ENCODE measurements at places on chromosomes 6 and 20.

DNA sequence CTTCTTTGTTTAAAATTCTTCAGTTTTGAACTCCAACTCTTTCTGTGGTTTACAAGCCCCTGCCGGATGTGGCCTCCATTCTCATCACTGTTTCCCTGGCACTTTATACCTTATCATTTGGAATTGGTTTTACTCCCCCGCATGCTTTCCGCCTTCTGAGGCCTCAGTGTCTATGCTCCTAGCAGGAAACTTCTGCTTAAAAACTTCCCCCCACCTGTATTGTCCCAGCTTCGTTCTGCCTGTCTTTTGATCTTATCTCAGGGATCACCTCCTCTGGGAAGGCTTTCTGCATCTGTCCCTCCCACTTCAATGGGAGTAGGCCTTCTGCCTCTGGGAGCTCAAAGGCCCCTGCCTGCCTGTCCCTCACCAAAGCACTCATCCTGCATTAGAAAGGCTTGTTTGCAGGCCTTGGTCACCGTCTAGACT lies 3.4 kb upstream of the ANGPT4 start:
- DNase-seq = no peak

- DNase-seq = no peak
Measured at GRCh38 chr6:101341926-101342325, 51.6 kb upstream of the GRIK2 start.

DNA sequence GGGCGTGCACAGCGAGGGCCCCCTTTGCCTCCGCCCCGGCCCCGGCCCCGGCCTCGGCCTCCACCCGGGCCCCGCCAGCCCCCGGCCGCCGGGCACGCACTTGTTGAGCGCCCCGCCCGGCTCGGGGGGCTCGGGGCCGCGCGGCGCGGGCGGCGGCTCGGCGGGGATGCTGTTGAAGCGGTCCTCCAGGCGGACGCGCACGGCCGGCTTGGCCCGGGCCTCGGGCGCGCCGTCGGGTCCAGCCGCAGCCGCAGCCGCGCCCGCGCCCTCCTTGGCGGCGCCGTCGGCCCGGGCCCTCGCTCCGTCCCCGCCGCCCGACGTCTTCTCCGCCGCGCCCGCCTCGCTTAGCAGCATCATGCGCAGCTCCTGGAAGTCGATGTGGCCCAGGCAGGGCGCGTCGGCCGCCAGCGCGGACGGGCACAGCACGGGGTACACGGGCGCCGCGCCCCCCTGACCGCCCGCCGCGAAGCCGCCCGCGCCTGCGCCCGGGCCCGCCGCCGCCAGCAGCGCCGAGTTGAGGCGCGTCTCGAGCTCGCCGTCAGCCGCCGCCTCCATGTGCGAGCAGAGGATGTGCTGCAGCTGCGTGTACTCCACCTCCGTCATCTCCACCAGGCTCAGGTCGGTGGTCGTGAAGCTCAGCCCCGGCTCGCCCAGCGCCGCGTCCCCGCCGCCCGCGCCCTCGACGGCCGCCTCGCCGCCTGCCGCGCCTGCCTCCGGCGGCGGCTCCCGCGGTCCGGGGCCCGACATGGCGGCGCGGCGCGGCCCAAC lies 514 bp downstream of the TCFL5 start:
- DNase-seq = no peak

DNA sequence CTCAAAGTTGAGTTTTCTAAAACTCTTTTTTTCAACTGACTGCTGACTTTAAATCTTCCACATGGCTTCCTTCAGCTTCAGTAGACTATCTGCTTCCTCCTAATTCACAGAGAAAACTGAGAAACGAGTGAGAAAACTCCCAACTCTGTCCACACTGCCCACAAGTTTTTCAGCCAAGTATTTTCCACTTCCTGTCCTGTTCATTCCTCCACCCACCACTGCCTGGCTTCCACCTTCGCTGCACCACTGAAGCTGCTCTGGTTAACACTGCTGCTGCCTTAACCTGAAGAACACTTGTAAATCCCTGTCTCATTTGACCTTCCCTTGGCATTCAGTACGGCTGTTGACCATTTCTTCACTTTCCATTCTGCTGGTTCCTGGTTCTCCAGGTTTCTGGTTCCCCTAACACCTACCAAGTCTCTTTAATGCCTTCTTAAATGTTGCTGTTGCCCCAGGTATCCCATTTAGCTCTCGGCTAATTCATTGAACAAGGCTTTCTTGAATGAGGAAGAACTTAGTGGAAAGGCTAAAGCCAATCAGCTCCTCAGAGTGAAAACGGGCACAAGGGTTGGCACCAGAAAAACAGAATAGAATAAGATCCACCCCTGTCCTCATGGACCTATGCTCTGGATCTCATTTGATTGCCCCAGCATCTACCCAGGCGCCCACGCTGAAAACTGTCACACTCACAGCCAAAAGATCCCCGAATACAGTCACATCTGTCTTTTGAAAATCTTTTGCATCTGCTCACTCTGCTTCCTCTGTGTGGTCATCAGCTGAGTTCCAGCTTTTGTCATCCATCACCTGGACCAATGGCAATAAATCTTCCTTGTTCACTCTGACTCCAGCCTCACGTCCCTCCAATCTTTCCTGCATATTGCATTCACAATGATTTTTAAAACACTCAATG lies 104.4 kb upstream of the TAB2 start:
- DNase-seq = no peak

DNA sequence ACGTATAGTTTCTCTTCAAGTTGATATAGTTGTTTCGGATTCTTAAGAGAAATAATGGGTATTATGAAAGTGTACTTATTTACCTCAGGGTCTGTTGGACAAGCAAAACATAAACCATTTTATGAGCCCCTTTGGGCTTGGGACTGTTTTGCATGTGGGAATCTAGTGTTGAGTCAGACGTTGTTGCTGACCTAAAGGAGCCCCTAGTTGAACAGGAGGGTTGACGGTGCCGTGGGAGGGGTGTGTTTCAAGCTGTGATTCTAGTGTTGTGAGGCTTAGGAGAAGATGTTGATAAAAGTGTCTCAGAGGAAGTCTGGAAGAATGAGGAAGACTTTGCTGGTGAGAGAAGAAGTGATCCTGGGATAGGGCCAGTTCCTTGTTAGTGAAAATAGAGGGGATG lies 140.0 kb downstream of the ARID1B start:
- DNase-seq = no peak

DNA sequence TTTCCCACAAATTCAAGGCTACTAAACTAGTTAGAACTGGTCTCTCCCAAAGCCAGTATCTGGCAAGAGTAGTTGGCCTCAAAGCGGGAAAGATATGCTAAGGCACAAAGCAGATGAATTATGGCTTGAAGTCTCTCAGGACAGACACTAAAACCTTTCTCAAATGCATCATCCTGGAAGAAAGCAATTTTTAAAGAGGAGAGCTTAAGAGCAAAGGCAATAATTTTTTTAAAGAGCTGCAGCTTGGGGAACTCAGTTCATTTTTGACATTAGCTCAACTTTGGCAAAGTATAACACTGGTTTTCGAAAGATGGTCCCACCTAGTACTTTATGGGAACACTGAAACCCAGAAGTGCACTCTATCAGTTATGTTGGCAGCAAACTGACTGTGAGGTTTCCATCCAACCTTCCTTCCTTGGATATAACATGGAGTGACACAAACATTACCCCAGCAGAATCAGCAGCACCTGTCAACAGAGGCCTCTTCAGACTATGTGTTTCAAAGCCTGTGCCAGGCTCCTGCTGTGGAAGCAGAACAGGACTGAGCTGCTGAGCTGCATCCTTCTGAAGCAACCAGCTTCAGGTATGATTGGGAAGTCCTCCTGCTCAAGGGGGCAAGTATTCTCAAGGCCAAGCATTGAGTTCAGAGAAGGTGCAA lies 852.3 kb upstream of the HS3ST5 start:
- DNase-seq = no peak

GRCh38 chr20:54345821-54346220 lies 129.6 kb upstream of the DOK5 start:
- no peak for DNase-seq

- no peak for DNase-seq
Measured at GRCh38 chr20:4533368-4534133, 188.2 kb upstream of the PRND start.

DNA sequence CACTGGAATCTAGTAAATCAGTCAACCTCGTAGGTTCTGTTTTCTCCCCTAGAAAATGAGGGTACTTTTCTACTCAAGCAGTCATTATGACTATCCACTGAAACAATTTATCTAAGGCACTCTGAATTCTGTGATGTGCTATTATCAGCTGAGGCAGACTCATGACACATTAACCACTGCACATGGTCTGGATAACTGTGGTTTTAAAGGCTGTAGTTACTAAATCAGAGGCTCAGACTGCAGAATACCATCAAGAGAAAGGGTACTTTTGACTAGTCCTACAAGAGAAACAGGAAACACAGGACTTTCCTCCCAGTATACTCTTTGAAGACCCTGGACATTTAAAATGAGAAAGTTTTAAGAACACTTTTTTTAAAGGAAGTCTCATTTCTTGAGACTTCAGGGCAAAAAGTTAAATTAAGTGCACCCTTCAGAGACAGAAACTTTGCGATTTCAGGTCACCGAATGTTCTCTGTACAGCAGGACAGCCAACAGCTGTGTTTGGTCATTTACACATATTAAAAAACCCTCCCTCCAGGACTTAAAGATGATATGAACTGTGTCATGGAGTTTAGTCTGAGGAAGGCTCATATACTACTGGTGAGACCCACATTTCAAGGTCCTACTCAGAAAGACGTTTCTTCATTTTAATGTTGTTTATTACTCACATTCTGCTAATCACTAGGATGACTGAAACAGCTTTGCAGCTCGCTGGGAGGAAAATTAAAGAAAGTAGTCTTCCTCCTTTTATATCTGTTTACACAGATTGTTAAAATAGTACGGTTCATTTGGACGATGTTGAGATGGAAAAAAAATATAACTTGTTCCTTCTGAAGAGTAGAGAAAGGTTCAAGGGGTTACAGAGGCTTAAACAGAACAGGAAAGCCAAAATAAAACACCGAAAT lies 19.9 kb downstream of the ATXN1 start:
- DNase-seq = no peak

DNA sequence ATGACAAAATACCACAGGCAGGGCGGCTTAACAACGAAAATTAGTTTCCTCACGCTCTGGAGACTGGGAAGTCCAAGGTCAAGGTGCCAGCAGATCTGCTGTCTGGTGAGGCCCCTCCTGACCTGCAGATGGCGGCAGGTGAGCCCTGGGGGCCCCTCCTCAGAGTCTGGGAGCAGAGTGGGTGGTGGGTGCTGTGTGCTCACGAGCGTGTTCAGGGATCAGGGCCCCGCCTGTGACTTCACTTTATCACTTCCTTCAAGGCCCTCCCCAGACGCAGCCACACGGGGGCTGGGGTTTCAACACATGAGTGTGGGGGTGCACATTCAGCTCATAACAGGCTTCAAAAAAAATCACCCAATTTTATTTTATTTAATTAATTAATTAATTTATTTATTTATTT lies 39.3 kb downstream of the SLC2A4RG start:
- no peak for DNase-seq

DNA sequence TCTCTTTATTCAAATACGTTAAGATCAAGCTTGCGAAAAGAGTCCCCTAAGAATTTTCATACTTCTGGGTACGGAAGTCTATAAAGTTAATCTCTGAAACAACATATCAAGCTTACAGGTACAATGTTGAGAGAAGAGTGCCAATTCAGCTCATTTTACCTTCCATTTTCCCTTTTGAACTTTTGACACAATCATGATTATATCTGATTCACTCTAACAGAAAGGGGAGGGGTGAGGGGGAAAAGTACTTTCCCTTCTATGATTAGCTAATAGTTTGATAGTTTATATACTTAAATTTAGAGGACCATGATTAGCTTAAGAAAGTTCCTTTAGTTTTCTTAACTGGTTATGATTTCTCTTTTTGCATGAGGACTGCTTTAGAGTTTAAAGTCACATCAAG lies 33.5 kb downstream of the SNX3 start:
- no peak for DNase-seq

DNA sequence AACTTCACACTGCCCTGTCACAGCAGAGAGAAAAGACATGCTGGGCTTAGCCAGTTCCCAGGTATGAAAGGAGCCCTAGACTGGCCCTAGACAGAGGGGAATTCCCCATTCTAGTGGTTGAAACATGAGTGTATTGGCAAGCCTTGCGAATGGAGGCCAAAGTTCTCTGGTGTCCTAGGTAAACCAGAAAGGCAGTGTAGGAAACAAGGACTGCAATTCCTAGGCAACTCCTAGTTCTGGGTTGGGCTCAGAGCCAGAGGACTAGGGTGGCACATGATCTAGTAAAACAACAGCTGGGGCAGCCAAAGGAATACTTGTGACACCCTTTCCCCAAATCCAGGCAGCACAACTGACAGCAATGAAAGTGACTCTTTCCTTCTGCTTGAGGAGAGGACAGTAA lies 265.0 kb upstream of the EPHA7 start:
- DNase-seq = no peak

GRCh38 chr20:409697-410559 lies 1.8 kb downstream of the RBCK1 start:
- no peak for DNase-seq

DNA sequence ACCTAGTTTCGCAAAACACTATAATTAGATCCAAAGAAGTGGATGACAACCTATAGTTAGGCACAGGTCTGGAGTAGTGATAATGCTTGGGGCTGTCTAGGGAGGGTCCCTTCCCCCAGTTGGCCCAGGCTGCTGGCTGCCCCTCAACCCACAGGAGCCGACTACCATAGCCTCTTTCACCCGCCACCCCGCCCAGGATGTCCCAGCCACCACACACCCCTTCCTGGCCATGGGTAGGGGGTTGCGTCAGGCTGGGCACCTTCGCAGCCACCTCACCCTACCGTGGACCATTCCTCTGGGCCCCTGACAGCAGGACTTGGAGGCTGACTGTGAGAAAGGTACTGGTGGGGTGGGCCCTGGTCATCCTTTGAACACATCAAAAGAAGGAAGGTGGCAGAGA lies 8.5 kb downstream of the TFEB start:
- no peak for DNase-seq

DNA sequence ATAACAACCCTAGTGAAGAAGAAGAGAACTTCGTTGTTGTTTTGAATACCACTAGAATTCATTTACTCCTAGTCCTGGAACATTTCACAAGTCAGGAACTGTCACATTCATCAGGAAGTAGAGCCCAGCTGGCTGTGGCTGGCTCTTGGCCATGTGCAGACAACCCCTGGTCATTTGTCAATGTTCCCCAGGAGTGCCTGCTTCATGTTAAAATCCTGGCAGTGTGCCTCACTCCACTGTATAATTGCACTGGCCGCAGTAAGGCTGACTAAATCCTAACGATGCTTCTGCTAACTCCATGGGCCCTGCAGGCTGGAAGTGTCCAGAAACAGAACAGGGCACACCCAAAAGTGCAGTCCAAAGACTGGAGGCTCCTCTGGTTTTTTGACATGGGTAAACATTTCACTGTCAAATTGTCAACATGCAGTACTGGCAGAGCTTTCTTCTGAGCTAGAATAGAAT lies 41.5 kb upstream of the ADGRF1 start:
- DNase-seq = no peak

- no peak for DNase-seq
Measured at GRCh38 chr20:32063695-32064094, 11.7 kb downstream of the HCK start.

DNA sequence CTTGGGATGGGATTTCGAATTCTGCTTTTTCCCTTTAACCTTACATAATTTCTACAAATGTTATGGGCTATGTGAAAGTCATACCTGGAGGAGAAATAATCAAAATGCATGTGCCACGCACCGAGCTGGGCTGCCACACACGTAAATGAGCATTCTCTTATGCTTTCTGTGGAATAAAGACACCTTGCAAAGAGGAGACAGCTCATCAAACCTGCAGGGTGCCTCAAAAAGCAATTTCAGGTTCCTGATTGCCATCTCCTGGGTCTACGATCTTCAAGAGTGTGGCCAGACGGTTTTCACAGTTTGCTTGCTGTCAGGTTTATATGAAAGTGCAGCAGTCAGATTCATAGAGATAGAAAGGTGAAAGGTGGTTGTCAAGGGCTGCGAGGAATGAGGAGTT lies 36.6 kb downstream of the DUSP22 start:
- DNase-seq = no peak
